ENCODE measurements at places on chromosomes 12 and 14. TPM values are rescaled to one million over a fixed set of nuclear protein-coding genes. Genes with fewer than 3 reads are reported as not detected.

- H3K4me1 ChIP-seq = peaks cover 22% of the 10 kb centered on the region
- H3K27ac ChIP-seq = no peak within 1 kb of the TSS
- no peaks in the 10 kb centered on the region for H3K36me3 ChIP-seq
- DNase-seq = peak; percentile 77
- peak within 1 kb of the TSS; percentile 49 for H3K4me3 ChIP-seq
- H3K27me3 ChIP-seq = peaks cover 90% of the 10 kb centered on the region
Observed at GRCh38 chr12:54032627-54033100, at the start of gene HOXC5. Gene HOXC5, plus strand, starts transcription at chr12:54033050. Its CDS starts 73 bp downstream, at chr12:54033123.

DNA sequence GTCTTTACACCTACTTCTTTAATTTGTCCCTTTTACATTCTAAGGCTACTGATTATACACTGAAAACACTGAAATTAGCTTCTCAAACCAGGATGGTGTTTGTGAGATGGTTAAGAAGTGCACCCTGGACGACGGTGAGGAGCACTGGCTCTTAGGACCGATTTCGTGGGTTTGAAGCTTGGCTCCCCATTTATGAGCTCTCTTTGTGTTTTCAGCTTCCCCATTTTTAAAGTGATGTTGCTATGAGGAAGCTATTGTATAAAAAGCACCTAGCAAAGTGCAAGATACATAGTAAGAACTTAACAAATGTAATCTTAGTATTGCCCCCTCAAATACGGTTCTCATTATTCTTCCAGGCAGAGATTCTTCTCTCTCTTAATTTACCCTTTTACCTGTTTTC lies 4.7 kb downstream of the NFYB start:
- H3K4me1 ChIP-seq = peaks cover 26% of the 10 kb centered on the region
- H3K27ac ChIP-seq = no peak overlapping the region
- no peak overlapping the region for H3K4me3 ChIP-seq
- no peaks in the 10 kb centered on the region for H3K27me3 ChIP-seq
- peaks cover 22% of the 10 kb centered on the region for H3K36me3 ChIP-seq

The TMEM30B gene
- total RNA-seq = 0.70 TPM

The PIWIL1 gene
- not detected for total RNA-seq

- DNase-seq = no peak
- H3K36me3 ChIP-seq = no peaks in the 10 kb centered on the region
- no peaks in the 10 kb centered on the region for H3K4me1 ChIP-seq
Observed at GRCh38 chr14:30191639-30192279, 264.1 kb upstream of the PRKD1 start.

DNA sequence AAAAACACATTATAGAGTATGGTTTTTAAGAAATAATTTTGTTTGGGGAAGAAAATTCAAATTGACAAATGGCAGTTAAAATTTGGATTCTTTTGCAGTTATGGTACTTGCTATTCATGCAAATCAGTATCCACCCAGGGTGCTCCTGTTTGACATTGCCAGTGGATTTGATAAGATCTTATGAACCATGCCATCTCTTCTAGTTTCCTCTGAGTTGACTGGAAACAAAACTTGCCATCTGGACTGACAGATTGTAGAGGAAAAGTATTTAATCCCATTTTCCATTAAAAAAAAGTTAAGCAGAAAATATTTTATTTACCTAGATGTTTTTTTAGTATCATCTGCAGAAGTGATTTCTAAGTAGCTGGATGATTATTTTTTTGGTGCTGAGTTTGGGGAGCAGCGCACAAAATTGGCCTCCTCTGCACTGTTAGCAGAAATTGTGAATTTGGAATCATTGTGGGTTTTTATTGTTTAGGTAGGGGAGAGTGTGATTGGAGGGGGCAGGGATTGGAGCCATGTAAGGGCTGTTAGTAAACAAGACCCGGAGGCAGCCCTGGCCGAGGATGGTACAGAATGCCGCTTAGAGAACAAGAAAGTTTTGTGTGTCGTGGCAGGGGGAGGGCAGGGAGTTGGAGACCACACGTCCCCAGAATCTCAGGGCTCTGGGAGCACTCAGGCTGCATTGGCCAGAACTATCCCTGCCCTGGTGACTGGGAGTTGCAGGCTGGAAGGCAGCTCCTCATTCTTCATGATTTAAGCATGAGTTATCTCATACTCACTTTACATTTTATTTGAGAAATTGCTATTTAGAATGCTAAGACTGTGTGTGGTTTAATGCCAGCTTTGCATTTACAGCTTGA lies 56.6 kb downstream of the WDR20 start:
- peaks cover 20% of the 10 kb centered on the region for H3K4me1 ChIP-seq
- DNase-seq = no peak
- H3K27ac ChIP-seq = peak overlapping the region; percentile 6
- no peak overlapping the region for H3K4me3 ChIP-seq
- no peaks in the 10 kb centered on the region for H3K27me3 ChIP-seq
